CD4-positive, alpha-beta T cell treated with Interleukin-6 at 100 ng/mL for 8 hours (primary cell): ENCODE measurements at places on chromosomes 12 and 14.

GRCh38 chr12:104109446-104110271 is 28.4 kb downstream of the NFYB start:
- DNase-seq: no peak

- no peak for DNase-seq
These were observed 4.0 kb upstream of the C1R start for GRCh38 chr12:7096006-7096932.

- DNase-seq: no peak
These were observed 12.0 kb downstream of the ADGRD1 start for GRCh38 chr12:130965668-130966067.

- peak; percentile 63 for DNase-seq
These were observed 215.7 kb upstream of the CRY1 start for GRCh38 chr12:107309020-107309419.

DNA sequence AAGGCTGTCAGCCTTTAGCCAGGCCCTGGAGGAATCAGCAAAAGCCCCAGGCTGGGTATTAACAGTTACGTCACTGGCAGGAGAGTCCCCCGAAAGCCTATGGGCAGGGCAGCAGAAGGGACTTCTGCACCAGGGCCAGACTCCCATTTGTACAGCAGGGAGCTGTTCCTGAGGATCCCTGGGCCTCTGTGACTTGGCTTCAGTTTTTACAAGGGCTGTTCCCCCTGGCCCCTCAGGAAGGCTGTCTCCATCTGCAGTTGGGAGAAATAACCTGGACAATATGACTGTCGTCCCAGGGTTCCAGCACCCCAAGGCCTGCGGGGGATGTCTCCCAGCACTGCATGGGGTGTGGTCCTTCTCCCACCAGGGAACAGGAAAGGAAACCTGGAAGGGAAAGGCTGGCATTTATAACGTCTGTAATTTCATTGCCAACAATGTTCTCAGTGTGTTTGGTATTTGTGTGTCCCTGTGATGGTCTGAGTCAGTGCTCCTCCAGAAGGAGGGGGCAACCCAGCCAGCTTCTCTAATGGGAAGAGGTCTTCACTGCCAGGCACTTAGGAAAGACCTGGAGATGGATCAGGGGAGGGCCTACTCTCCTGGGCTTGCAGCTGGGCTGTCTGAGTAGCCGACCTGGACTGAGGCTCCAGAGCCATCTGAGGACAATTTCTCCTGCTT is 42.4 kb downstream of the ERH start:
- DNase-seq: no peak

GRCh38 chr12:130240831-130241590 is 78.7 kb downstream of the FZD10 start:
- DNase-seq: no peak

DNA sequence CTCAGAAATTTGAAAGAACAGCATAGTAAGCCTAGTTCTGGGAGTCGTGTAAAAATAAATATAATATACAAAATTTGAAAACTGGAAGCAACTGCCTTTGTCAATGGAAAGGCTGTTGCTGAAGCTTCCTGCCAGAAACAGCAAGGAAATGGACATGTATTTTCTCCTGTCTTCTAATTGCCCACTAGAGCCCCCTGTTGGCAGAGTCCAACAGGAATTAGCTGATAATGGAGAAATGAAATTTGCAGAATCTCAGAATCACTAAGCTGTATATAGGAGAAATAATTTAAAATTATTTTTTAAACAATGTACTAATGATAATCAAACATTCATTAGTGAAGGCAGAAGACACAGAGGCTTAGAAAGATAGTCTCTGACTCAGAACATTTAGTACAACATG is 414.8 kb downstream of the SLC6A15 start:
- no peak for DNase-seq

GRCh38 chr14:29627137-29627536 is 300.5 kb downstream of the PRKD1 start:
- DNase-seq: no peak

GRCh38 chr12:4353785-4354208 is 25.7 kb downstream of the FGF23 start:
- DNase-seq: peak; percentile 30

GRCh38 chr12:49228653-49229052 is 36.2 kb upstream of the TUBA1C start:
- no peak for DNase-seq

- no peak for DNase-seq
These were observed 23.9 kb downstream of the DIO3 start for GRCh38 chr14:101585211-101585610.

DNA sequence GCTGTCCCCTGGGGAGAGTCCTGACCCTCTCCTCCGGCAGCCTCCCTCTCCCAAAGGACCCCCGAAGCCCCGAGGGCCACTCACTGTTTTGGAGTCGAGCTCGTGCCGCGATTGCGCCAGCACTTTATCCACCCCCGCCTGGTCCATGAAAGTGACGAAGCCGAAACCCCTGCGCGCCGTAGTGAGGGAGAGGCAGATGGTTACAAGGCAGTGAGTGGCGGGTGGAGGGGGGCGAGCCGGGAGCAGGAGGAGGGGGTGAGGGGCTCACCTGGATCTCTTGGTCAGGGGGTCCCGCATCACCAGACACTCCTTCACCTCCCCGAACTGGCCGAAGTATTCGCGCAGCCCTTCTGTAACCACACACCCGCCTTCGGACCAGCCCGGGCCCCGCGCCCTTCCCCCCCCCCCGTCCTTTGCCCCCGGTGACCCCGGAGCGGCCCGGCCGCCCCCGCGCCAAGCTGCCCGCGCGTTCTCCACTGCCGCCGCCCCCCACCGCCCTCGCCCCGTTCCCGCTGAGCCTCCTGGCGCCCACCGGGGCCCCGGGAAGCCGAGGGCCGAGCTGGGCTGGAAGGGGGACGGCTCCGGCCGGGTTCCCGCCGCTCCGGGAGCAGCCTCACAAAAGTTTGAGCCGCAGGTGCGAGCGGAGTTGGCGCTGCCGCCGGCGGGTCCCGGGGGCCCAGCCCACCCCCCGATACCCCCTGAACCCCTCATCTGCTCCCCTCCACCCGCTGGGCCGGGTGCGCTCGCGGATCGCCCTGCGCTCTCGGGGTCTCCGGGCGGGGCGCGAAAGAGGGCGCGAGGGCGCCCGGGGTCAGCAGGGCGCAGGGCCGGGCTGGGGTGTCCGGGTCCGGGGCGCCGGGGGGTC is 808 bp downstream of the MSI1 start:
- no peak for DNase-seq

DNA sequence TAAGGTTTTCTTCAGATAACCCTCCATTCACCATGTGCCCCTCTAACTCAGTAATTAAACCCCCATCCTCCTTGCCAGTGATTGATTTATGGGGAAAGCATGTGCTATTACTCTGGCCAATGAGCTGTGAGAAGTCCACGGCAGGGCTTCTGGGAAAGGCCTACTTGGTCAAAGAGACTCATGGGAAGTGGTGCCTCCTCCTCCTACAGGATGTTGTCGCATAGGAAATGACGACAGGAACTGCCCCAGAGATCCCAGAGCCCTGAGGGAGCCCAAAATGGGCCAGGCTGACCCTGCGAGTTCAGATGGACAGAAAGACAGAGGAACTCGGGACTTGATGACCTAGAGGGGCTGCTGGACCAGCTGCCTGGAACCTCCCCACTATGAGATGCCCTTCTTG is 938.1 kb upstream of the TMEM132C start:
- DNase-seq: no peak

DNA sequence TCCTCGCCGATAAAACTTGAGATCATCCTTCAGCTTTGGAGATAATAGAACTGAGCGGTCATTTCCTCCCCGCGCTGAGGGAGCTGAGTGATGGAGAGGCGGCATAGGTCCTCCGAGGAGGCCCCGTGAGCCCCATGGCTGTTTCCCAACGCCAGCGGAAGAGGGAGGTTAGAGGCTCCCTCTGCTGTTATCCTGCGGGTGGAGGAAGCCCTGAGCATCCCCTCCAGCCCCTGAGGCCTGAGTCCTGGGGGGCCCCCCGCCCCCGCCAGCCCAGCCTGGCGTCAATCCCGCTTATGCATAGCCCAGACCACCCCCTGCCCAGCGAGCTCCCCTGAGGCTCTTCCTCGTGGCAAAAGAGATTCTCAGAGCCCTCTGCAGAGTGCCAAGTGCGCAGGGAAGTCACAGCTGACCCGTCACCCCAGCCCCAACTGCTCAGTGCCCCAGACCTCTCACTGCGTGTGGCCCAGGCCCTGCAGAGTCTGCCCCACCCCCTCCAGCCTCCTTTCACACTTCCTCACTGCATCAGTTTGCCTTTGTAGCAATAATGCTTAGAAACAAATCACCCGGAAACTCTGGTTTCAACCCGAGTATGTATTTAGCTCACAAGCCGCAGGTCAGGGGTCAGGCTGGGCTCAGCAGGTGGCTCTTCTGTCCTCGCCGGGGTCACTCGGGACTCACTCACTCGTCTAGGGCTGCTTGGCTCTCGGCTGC is 44.7 kb upstream of the GALNT9 start:
- no peak for DNase-seq

DNA sequence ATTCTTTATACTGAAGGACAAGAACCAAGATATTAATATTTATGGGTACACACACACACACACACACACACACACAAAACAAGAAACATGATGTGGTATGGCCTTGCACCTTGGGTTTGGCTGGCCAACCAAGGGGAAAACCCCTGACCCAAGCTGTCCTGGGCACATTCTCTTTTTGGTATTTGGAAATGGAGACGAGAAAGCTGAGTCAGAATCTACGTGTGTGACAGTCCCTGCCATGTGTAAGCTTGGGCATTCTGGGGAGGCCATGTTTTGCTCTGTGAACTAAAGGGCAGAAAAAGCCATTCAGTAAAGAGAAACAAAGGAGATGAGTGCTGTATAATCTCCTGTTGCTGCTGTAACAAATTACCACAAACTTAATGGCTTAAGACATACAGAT is 35.6 kb downstream of the PTGER2 start:
- no peak for DNase-seq

DNA sequence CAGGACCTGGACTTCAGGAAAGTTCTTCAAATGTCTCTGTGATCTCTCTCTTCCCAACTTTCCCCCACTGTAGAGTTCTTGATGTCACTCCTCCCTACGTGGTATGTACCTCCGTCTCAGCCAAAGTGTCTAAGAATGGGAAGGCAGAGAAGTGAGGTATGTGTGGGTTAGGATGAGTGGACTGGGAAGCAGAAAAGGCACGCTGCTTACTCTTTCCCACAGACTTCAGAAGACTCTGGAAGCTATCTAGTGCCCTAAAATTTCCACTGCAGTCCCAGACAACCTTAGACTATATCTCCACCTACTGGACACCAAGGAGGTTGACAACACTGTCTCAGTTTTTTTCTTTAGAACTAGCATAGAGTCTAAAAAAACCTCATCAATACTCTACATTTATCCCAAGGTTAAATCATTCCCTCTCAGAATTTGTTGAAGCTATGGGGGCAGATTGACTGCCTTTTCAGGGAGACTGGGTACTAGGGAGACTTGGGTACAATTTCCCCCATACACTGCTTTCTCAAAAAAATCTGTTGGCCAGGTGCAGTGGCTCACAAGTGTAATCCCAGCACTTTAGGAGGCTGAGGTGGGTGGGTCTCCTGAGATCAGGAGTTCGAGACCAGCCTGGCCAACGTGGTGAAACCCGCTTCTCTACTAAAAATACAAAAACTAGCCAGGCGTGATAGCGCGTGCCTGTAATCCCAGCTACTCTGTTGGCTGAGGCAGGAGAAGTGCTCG is 20.6 kb upstream of the ITGA5 start:
- peak; percentile 47 for DNase-seq

DNA sequence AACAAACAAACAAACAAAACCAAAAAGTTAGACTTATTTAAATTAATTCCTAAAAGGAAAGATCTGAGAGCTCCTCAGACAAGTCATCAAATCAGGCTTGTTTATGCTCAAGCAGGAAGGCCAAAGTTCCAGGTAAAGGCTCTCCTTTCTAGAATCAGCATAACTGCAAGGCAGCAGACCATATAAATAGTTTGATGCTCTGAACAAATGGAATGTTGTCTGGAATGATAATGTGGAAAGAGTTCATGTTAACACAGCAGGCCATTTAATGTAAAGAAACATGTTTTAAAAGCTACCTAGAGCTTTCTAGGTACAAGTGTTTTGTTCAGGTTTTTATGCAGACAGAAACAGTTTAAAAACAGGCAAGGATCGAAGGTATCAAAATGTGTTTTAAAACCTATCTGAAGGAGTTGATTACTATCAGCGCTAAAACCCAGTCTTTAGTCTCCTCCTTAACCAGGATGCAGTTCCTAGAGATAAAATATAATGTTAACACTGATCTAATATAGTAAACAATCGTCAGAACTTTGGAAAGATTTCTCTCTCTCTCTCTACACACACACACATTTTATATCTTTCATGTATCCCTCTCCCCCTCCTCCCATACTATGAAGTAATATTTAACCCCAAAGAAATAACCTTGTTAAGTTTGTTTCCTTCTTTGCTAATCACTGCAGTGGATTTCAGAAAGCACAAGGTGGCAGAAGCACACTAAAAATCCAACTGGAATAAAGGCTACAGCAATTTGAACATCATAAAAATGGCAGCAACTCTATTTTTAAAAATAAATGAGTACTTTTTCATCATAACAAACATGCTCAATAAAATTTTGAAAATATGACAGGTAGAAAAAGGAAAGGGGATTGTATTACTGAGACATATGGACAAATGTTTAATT is 135.5 kb downstream of the PAWR start:
- DNase-seq: no peak

DNA sequence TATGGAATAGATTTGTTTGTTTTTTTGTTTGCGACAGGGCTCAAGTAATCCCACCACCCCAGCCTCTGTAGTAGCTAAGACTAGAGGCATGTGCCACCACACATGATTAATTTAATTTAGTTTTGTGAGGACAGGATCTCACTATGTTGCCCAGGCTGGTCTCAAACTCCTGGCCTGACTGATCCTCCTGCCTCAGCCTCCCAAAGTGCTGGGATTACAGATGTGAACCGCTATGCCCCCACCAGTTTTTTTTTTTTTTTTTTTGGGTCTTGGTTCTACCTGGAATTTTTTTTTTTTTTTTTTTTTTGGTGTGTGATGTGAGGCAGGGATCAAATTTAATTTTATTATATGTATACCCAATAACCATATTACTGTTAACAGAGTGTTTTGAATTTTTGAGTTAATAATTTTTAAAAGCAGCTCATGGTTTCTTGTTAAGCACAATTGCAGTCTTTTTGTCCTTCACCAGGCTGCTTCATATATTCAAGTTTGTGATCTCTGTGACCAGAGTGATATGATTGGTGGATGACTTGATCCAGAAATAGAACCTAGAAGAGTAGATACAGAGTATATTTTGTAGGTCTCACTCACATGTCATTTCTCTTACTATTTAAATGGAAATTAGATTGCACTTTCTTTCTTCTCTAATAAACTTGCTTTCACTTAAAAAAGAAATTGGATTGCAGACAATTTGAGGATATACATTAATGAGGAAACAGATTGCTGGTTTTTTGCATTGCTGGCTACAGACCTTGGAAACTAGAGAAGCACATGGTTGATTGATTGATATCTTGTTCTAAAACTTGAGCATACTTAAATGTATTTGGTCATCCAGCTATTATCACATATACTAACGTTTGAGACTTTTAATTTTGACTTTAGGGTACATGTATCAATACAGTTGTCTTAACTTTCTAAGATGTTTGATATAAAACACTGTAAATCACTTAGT is 13.2 kb downstream of the ADIPOR2 start:
- DNase-seq: no peak

- DNase-seq: no peak
These were observed 5.5 kb downstream of the C12orf71 start for GRCh38 chr12:27076928-27077327.
